ENCODE measurements at places on chromosomes 2 and 18.

GRCh38 chr2:47249157-47249900 lies 94.2 kb upstream of the STPG4 start:
- peak; percentile 27 for DNase-seq

DNA sequence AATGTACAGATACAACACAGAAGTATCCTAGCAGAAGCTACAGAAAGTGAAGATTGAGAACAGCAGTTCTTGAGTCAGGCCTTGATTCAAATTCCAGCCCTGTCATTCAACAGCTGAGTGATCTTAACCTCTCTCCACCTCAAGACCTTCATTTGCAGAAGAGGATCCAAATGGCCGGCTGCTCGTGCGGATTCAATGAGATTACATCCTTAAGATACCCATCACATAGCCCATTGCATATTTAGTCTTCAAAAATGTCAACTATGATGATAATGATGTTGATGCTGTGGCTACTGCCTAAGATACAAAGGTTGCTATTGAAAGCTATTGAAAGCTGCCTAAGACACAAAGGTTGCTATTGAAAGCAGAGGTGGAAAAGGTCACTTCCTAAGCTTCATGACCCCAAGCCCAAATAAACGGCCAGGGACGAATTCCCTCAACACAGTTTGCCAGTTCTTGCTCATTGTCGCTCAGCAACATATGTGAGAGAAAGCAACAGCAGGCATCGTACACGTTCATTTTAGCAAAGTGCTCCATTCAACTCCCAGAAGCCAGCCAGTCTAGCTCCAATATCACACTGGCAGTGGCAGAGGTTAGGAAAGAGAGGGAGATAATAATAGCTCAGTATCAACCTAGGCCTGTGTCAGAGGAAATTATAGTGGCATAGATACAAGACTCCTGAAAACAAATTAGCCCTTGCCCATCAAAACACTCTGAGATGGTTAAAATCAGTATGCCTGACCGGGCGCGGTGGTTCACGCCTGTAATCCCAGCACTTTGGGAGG lies 36.1 kb downstream of the MRPL35 start:
- no peak for DNase-seq

- no peak for DNase-seq
Observed at GRCh38 chr2:119490106-119490505, 34.2 kb downstream of the SCTR start.

DNA sequence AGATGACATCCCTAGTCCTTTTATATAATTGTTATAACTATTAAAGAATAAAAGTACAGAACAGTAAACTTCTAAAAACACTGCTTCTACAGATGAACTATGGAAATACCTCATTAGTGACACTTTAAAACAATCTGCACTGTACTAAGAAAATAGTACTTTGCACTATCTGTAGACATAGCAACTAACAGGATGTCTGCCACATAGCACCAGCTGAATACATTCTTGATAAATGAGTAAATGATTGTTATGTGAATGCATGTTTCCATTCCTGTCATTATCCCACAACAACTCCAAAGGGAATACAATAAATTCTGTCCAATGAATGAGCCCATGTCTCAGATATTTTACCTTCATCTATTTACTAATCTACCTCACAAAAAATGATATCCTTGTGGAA lies 115.3 kb upstream of the SLC35G4 start:
- peak; percentile 48 for DNase-seq

- peak; percentile 48 for DNase-seq
Observed at GRCh38 chr18:13452388-13452811, 233.8 kb downstream of the LDLRAD4 start.

GRCh38 chr2:104857262-104858005 lies 3.5 kb downstream of the POU3F3 start:
- DNase-seq, result no peak

DNA sequence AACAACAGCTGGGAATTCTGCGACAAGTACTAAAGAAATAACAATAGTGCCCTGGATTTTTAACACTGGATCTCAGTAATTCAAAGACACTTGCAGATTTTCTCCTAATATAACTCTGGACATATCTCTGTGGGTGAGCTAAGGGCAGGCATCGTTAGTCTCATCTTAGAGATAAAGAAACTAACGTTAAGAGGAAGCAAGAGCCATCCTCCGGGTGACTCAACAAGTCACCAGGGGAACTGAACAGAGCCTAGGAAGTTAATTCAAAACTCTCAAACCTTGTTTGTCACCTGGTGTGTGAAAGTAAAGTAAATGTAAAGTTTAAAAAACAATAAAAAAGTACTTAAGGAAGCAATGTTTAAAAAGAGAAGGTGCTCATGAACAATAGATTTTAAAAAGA lies 41.6 kb upstream of the NRP2 start:
- no peak for DNase-seq

GRCh38 chr2:54683596-54683995 lies 39.9 kb upstream of the EML6 start:
- DNase-seq, result no peak

GRCh38 chr18:62838475-62839098 lies 123.2 kb downstream of the PHLPP1 start:
- DNase-seq, result no peak

DNA sequence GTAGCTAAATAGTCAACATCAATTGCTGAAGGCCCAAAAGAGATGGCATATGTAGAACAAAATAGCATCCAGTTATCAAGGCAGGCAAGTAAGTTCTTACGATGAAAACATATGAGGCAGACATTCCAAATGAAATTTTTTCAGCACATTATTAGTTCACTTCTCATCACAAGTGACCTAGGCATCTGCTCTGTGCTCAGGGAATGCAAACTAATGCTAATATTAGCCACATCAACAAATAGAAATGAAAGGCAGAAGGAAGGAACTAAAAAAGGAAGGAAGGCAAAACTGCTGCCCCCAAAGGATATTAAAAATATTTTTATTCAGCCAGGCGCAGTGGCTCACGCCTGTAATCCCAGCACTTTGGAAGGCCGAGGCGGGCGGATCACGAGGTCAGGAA lies 51.2 kb upstream of the ROCK1 start:
- DNase-seq, result no peak

- DNase-seq, result no peak
Observed at GRCh38 chr2:186853951-186854350, 5.0 kb upstream of the ZSWIM2 start.

DNA sequence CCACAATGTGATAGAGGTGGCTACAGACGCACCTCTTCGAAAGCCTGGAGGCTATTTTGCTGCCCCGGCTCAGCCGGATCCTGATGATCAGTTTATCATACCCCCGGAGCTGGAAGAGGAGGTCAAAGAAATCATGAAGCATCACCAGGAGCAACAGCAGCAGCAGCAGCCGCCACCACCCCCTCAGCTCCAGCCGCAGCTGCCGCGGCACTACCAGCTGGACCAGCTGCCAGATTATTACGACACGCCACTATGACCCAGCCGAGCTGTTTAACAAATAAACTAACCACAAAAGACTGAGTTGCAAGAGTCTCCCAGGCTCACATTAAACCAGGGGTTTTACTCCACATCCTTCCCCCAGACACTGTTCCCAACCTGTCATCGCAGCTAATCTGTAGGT lies 263.8 kb downstream of the PHLPP1 start:
- DNase-seq, result peak; percentile 21

DNA sequence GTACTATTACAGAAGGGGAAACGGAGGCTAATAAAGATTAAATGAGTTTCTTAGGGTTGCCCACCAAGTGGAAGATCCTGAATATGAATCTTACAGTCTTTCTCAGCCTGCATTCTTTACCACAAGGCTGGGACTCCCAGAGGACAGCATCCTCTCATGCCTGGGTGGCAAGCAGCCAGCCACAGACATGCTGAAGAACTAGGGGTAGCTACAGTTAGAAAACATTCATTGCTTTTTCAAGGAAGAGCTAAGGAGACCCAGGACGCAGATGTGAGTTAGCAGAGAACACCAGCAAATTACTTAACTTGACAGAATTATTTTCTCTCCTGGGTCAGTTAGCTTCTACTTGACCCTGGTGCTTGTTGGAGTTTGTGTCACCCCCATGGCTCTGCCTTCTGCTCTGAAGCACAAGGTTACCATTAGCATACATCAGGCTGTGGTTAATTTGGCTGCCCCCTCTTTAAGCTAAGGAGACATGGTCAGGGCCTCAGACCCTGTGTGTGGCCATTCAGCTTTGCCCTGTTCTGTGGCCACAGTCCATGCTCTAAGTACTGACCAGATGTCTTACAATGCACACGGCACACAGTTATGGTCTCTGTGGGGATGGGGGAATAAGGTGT lies 132.3 kb upstream of the TNP1 start:
- DNase-seq, result no peak

- DNase-seq, result no peak
Observed at GRCh38 chr18:555705-556457, 24.3 kb upstream of the CETN1 start.

- DNase-seq, result no peak
Observed at GRCh38 chr2:47265751-47266231, 110.7 kb upstream of the STPG4 start.

Measured in brain microvascular endothelial cell (primary cell).